ENCODE measurements at places on chromosomes 11 and 22.

DNA sequence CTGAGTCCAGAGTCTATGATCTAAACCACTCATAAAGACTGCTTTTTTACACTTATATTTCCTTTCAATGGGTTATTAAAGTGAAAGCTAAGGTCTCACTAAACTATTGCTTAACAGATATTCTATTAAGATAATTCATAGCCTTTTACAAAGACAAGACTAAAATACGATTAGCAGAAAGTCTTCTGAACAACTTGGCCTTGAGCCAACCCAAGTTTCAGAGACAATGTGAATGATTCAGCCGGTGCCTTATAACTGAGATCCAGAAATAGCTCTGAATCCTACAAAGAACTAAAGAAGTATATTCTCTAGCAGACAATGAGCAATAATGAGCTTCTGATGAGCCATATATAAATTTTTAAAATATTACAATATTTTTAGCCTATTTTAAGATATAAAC lies 41.5 kb upstream of the CARD18 start:
- no peaks in the 10 kb centered on the region for H3K4me1 ChIP-seq
- no peaks in the 10 kb centered on the region for H3K27me3 ChIP-seq
- no peak for DNase-seq
- H3K36me3 ChIP-seq, result no peaks in the 10 kb centered on the region
- H3K4me3 ChIP-seq, result no peak overlapping the region
- H3K27ac ChIP-seq, result no peak overlapping the region

- no peak for DNase-seq
- no peaks in the 10 kb centered on the region for H3K27me3 ChIP-seq
- no peak overlapping the region for H3K27ac ChIP-seq
- no peaks in the 10 kb centered on the region for H3K4me1 ChIP-seq
- no peaks in the 10 kb centered on the region for H3K36me3 ChIP-seq
Measured at GRCh38 chr11:61712846-61713245, 32.7 kb downstream of the DAGLA start.

GRCh38 chr11:44065841-44066731 lies at the start of gene ACCS:
Gene ACCS (plus strand): TSS chr11:44066270. CDS start chr11:44067628, 1,358 bp downstream.
- no peaks in the 10 kb centered on the region for H3K4me1 ChIP-seq
- H3K36me3 ChIP-seq, result no peaks in the 10 kb centered on the region
- DNase-seq, result no peak
- no peak within 1 kb of the TSS for H3K27ac ChIP-seq
- peaks cover 4% of the 10 kb centered on the region for H3K27me3 ChIP-seq

DNA sequence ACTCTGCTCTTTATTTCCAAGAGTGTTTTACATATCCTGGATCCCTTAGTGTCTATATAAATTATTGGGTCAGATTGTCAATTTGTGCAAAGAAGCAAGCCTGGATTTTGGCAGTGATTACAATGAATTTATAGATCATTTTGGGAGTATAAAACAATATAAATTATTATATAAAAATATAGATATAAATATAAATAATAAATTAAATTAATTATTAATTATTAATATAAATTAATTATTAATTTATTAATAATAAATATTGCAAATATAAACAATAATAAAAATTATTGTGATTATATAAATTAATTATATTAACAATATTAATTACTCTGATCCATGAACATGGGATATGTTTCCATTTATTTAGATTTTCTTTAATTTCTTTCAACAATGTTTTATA lies 32.5 kb downstream of the RTL6 start:
- H3K27ac ChIP-seq, result no peak overlapping the region
- DNase-seq, result no peak
- no peaks in the 10 kb centered on the region for H3K27me3 ChIP-seq
- no peaks in the 10 kb centered on the region for H3K36me3 ChIP-seq
- H3K4me1 ChIP-seq, result no peaks in the 10 kb centered on the region

DNA sequence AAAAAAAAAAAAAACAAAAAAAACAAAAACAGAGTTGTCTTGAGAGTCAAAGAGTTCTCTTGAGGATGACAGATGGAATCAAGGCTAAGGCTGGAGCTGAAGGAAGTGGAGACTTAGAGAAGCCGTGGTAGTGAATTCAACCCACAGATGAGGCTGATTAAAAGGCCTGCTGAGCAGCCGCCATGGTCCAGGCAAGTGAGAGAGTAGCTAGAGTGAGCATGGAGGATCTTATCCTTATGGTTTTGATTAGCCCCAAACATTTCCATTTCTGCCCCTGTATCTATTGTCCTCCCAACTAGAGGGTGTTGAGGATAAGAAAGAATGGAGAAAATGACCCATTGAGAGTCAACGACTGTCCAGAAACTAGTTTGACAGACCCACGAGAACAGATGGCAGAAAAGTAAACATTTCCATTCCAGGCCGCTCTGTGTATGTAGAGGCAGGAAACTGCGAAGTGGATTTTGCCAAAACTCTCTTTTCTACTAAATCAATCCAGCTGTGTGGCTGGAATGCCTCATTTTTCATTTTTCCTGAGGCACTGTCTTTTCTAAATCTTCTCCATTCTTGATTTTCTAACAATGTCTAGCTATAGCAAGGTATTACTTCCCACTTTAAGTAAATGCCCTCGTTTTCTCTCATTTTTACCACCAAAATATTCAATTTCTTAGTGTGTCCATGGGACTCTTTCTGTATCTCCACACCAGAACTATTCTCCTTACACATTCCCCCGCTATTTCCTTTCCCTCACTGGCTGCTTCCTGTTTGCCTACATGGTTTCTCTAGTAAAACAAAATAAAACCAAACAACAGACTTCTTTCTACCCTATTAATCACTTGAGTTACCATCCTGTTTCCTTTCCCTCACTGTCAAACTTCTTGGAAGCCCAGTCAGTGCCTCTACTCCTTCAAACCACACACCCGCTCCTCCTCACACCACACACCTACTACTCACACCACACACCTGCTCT lies 5.4 kb upstream of the MMP8 start:
- no peaks in the 10 kb centered on the region for H3K27me3 ChIP-seq
- H3K27ac ChIP-seq, result no peak overlapping the region
- H3K4me3 ChIP-seq, result no peak overlapping the region

- no peak overlapping the region for H3K27ac ChIP-seq
- no peak overlapping the region for H3K4me3 ChIP-seq
- no peaks in the 10 kb centered on the region for H3K4me1 ChIP-seq
- no peaks in the 10 kb centered on the region for H3K36me3 ChIP-seq
- DNase-seq, result no peak
Measured at GRCh38 chr22:45460288-45461109, 42.2 kb upstream of the FBLN1 start.

DNA sequence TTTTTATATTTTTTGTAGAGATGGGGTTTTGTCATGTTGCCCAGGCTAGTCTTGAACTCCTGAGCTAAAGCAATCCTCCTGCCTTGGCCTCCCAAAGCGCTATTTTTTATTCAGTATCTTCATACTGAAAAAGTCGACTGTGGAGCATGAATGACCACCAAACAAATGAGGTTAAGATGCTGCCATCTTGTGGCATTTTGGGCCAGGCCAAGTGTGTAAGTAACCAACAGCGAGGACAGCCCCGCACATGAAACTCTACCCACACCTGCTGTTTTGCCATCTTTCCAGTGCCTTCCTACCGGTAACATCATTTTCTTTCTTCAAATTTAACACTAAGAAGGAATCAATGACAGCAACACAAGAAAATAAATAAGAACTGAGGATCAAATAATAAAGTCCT lies 32.2 kb upstream of the AQP11 start:
- no peak overlapping the region for H3K27ac ChIP-seq
- H3K4me1 ChIP-seq, result no peaks in the 10 kb centered on the region
- 0 out of 2 replicates have a peak, but pooled peaks cover 2% of the 10 kb centered on the region for H3K36me3 ChIP-seq
- no peak overlapping the region for H3K4me3 ChIP-seq
- DNase-seq, result no peak

GRCh38 chr22:27992294-27993165 lies 73.5 kb upstream of the PITPNB start:
- H3K27me3 ChIP-seq, result no peaks in the 10 kb centered on the region
- H3K4me1 ChIP-seq, result peaks cover 17% of the 10 kb centered on the region
- H3K27ac ChIP-seq, result no peak overlapping the region
- no peak for DNase-seq
- peaks cover 89% of the 10 kb centered on the region for H3K36me3 ChIP-seq
- no peak overlapping the region for H3K4me3 ChIP-seq

DNA sequence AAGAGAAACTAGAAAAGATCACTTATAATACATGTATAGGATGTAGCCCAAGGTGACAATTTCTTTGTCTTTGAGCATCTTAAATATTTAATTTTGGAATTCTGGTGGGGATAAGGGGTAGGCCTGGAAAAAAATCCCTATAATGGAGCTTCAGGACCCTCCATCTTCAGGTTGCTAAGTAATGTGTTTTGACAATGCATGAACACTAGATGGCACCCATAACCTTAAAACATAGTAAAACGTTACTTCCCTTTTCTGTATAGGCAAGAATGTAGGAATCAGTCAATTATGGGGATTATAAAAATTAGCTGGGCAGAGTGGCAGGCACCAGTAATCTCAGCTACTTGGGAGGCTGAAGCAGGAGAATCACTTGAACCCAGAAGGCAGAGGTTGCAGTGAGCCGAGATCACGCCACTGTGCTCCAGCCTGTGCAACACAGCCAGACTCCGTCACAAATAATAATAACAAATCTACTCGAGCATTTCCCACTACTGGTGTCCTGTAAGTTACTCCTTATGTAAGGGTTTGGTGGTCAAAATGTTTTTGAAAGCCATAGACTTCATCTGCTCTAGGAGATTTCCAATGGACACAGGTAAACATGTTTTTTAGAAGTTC lies 541.9 kb upstream of the CCDC90B start:
- no peak overlapping the region for H3K27ac ChIP-seq
- H3K4me1 ChIP-seq, result no peaks in the 10 kb centered on the region
- no peak overlapping the region for H3K4me3 ChIP-seq
- H3K36me3 ChIP-seq, result no peaks in the 10 kb centered on the region

DNA sequence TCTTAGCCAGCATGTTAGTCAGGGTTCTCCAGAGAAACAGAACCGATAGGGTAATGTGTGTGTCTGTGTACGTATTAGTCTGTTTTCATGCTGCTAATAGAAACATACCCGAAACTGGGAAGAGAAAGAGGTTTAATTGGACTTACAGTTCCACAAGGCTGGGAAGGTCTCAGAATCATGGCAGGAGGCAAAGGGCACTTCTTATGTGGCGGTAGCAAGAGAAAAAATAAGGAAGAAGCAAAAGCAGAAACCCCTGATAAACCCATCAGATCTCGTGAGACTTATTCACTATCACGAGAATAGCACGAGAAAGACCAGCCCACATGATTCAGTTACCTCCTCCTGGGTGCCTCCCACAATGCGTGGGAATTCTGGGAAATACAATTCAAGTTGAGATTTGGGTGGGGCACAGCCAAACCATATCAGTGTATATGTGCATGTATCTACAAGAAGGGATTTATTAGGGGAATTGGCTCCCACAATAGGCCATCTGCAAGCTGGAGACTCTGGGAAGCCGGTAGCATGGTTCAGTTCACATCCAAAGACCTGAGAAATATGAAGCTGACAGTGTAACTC lies 173.7 kb upstream of the NECTIN1 start:
- H3K36me3 ChIP-seq, result no peaks in the 10 kb centered on the region
- H3K4me3 ChIP-seq, result no peak overlapping the region
- H3K27ac ChIP-seq, result no peak overlapping the region

GRCh38 chr11:128813729-128814128 lies 53.4 kb downstream of the KCNJ1 start:
- no peaks in the 10 kb centered on the region for H3K4me1 ChIP-seq
- no peak overlapping the region for H3K4me3 ChIP-seq
- H3K27ac ChIP-seq, result no peak overlapping the region
- DNase-seq, result no peak

- H3K4me1 ChIP-seq, result no peaks in the 10 kb centered on the region
- no peaks in the 10 kb centered on the region for H3K27me3 ChIP-seq
- H3K36me3 ChIP-seq, result no peaks in the 10 kb centered on the region
- H3K27ac ChIP-seq, result no peak overlapping the region
- no peak for DNase-seq
- no peak overlapping the region for H3K4me3 ChIP-seq
Measured at GRCh38 chr11:10139143-10139542, 154.9 kb downstream of the SBF2 start.

GRCh38 chr11:36098853-36099375 lies 155.1 kb downstream of the LDLRAD3 start:
- H3K36me3 ChIP-seq, result no peaks in the 10 kb centered on the region
- H3K4me1 ChIP-seq, result no peaks in the 10 kb centered on the region
- no peak overlapping the region for H3K27ac ChIP-seq
- DNase-seq, result no peak

GRCh38 chr22:39151329-39151975 lies 1.0 kb downstream of the CBX7 start:
- H3K4me1 ChIP-seq, result peaks cover 34% of the 10 kb centered on the region
- peaks cover 6% of the 10 kb centered on the region for H3K27me3 ChIP-seq
- no peak for DNase-seq

- no peak within 1 kb of the TSS for H3K27ac ChIP-seq
- no peak for DNase-seq
- H3K4me1 ChIP-seq, result peaks cover 29% of the 10 kb centered on the region
- no peak within 1 kb of the TSS for H3K4me3 ChIP-seq
- peaks cover 15% of the 10 kb centered on the region for H3K36me3 ChIP-seq
Measured at GRCh38 chr11:57338142-57338541, at the start of gene P2RX3. Gene P2RX3 (plus strand): TSS chr11:57338352. CDS start chr11:57338551, 199 bp downstream.

- no peak overlapping the region for H3K4me3 ChIP-seq
- no peak for DNase-seq
- H3K4me1 ChIP-seq, result no peaks in the 10 kb centered on the region
Measured at GRCh38 chr11:110838808-110839207, 126.6 kb upstream of the ARHGAP20 start.

- no peak for DNase-seq
- peaks cover 5% of the 10 kb centered on the region for H3K27me3 ChIP-seq
- H3K36me3 ChIP-seq, result no peaks in the 10 kb centered on the region
Measured at GRCh38 chr11:122847466-122847865, 9.2 kb downstream of the CRTAM start.

DNA sequence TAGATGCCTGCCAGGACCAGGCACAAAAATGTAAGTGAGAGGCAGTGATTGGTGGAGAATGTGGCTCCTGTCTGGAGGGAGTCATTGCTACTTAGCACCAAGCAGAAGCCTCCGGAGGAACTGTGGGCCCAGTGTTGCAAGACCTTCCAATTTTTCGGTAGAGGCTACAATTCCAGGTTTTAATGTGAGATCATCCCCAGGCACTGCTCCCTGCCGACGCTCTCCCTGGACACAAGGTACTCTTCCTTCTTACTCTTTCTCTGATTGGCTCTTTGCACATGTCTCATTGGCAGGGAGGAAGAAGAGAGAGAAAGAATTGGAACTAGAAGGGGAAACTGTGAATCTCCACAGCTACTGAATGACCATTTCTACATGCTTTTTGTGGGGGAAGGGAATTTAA lies 53.7 kb upstream of the EP300 start:
- DNase-seq, result no peak
- H3K4me1 ChIP-seq, result no peaks in the 10 kb centered on the region
- H3K27ac ChIP-seq, result no peak overlapping the region
- H3K36me3 ChIP-seq, result no peaks in the 10 kb centered on the region

DNA sequence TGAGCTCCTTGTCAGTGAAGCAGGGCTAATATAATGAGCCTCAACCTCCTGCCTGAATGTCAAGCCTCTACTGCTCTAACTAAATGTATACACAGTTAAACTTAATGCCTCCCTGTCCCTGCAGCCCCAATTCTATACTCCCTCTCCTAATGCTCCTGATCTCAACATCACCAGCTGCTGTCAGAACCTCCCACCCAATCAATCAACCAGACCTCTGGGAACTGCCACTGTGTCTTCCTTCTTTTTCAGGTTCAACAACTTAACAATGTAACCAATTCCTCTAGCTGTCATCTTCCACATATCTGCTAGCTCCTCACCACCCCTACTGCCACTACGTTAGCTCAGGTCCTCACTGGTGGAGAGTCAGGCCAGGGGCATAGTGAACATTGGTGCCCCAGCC lies 339.8 kb upstream of the NARS2 start:
- H3K36me3 ChIP-seq, result no peaks in the 10 kb centered on the region
- no peak overlapping the region for H3K27ac ChIP-seq
- H3K4me3 ChIP-seq, result no peak overlapping the region
- DNase-seq, result no peak

- no peaks in the 10 kb centered on the region for H3K4me1 ChIP-seq
- no peak overlapping the region for H3K27ac ChIP-seq
- no peak overlapping the region for H3K4me3 ChIP-seq
- peaks cover 23% of the 10 kb centered on the region for H3K27me3 ChIP-seq
Measured at GRCh38 chr11:130423541-130424142, 4.8 kb downstream of the ADAMTS8 start.

Measured in DND-41 (cell line).